D721Med (cell line): ENCODE measurements at places on chromosomes 16 and 17.

- DNase-seq = peak; percentile 55
Observed at GRCh38 chr17:67779098-67779672, 46.1 kb upstream of the BPTF start.

DNA sequence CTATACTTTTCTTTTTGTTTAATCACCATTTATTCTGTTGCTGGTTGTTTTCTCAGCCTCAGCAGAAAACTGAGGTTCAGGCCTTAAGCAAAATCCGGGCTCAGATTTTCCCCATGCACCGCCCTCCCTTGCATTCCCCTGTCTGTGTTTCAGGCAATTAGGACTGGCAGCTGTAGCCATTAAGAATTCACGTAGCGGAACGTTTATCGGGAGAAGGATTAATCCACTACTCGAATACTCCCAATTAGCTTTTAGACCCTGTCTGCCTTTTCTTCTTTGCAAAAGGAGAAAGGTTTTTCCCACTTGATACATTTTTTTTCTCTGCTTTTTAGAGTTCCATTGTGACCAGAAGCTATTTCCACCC is 173.1 kb downstream of the RPTOR start:
- DNase-seq = no peak

GRCh38 chr16:77059446-77059845 is 131.5 kb upstream of the MON1B start:
- DNase-seq = no peak

DNA sequence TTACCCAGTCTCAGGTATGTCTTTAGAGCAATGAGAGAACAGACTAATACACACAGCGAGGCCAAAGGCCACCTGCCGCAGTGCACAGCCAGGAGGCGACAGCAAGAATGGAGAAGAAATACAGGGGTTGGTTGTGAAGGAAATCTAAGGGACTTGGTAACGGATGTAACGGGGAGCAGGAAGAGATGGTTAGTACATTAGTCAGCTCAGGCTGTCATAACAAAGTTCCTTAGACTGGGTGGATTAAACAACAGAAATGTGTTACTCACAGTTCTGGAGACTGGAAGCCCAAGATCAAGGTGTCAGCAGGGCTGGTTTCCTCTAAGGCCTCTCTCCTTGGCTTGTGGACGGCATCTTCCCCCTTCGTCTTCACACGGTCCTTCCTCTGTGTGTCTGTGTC is 47.1 kb downstream of the TVP23C start:
- DNase-seq = no peak

DNA sequence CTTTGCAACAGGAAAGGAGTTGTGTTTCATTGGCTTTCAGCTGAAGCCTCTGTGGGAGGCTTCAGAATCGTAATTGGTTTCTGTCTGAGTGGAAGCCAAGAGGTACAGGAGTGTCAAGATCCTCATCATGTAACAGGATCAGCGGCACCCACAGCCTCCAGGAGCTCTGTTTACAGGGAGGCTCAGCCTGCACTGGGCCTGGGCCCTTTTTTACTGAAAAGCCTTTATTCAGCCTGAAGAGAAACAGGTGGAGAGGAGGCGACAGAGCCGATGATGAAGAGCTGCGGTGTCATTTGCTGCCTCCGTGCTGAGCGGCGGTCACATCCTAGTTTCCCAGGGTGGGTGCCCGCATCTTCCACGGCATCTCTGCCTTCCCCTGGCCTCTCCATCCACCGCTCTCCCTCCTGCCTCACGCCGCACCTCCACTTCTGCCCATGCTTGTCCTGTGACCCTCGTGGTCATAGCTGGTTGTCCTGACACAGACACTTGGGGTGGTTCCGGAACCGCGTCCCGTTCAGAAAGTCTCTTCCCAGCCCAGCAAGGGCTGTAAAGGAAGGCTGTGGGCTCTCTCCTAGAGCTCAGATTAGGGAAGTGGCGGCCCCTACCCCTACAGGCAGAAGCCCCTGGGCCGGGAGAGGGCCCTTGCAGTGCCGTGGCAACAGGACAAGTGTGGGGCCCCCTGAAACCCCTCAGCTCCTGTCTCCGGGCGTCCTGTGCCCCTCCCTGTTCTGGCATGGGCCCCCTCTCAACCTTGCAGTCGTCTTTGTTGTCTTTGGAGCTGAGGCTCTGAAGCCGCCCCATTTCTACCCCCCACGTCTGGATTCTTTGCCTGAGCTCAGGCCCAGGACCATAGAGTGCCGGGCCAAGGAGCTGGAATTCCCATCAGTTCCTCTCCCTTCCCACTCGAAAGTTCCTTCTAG is 53.9 kb upstream of the CHMP6 start:
- no peak for DNase-seq

GRCh38 chr16:80569440-80570105 is 28.8 kb downstream of the DYNLRB2 start:
- DNase-seq = no peak

DNA sequence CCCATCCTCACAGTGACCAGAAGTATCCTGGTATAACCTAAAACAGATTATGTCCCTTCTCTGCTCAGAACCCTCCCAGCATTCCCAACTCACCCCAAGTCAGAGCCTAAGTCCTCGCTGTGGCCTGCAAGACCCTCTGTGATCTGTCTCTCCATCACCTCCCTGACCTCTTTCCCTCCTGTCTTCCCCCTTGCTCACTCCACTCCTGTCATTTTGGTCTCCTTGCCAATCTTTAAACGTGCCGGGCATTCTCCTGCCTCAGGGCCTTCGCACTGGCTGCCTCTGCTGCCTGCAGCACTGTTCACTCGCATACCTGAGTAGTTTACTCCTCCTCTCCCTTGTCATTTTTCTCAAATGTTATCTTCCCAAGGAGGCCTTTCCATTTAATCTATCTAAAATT is 97.7 kb downstream of the GSG1L start:
- no peak for DNase-seq

GRCh38 chr17:27535178-27535928 is 79.1 kb downstream of the KSR1 start:
- no peak for DNase-seq
